PC-3 (cell line): ENCODE measurements at places on chromosomes 2 and 18. TPM values are rescaled to one million over a fixed set of nuclear protein-coding genes. Genes with fewer than 3 reads are reported as not detected.

GRCh38 chr2:60353863-60354262, 199.6 kb downstream of the BCL11A start:
- no peak for DNase-seq
- H3K27me3 ChIP-seq: peaks cover 39% of the 10 kb centered on the region; the same call in 1 of the 2 replicates
- H3K27ac ChIP-seq: no peak overlapping the region
- no peaks in the 10 kb centered on the region for H3K36me3 ChIP-seq
- H3K4me1 ChIP-seq: no peaks in the 10 kb centered on the region

GRCh38 chr2:173288561-173288960, 66.1 kb upstream of the CDCA7 start:
- H3K27ac ChIP-seq: no peak overlapping the region
- peaks cover 5% of the 10 kb centered on the region; the same call in 1 of the 2 replicates for H3K4me1 ChIP-seq
- no peaks in the 10 kb centered on the region for H3K36me3 ChIP-seq
- DNase-seq: peak; percentile 65

- no peak overlapping the region for H3K4me3 ChIP-seq
- H3K4me1 ChIP-seq: no peaks in the 10 kb centered on the region
- DNase-seq: no peak
Measured at GRCh38 chr2:167818521-167818920, 428.9 kb downstream of the STK39 start.

DNA sequence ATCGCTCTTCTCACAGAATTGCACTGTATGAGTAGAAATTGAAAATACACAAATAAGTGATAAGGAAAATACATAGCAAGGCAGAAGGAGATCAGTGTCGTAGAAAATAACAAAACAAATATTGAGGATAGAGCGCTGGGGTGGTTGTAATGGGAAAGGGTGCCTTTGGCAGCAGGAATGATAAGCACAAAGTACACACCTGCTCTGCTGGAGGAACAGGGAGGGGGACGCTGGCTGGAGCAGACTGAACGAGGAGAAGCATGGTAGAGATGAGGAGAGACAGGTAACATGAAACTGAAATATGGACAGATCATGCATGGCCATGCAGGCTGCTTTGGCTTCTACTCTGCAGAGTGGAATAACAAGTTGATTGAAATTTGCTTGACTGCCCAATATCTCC, 181.2 kb upstream of the FSHR start:
- H3K36me3 ChIP-seq: no peaks in the 10 kb centered on the region
- no peaks in the 10 kb centered on the region for H3K4me1 ChIP-seq
- H3K27ac ChIP-seq: no peak overlapping the region
- DNase-seq: no peak
- no peaks in the 10 kb centered on the region for H3K27me3 ChIP-seq

DNA sequence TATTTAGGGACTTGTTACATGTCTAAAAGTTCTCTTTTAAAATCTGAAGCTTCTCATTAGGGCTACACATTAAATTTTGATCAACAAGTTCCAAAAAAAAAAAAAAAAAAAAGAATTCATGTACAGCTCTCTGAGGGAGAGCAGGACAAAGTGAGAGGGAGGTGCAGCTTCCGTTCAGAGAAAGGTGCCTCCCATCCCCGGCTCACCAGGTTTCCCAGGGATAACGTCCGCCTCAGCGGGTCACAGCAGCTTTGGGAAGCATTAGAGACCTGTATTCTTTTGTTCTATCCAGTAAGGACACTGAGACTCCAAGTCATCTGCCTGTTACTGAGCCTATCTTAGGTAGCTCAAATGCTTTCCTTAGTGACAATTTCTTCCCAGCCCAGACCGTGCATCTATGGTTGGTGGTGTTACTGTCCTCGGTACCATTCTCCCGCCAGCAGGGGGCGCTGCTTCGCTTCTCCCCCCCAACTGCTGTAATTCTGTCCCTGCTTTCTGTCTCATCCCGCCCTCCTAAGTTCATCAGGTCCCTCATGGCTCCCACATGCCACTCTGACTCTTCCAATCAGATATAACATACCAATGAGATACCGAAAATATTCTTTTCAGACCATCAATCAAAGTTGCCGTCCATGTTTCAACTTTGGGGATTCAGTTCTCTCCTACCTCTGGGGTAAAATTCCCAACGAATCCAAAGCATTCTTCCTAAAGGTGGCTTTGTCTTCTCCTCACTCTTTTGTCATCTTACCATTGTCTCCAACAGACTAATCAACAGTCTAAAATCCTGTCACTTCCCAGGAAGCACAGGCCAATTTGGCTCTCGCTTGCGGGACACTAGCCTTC, 466.5 kb downstream of the METTL4 start:
- no peaks in the 10 kb centered on the region for H3K36me3 ChIP-seq
- no peaks in the 10 kb centered on the region for H3K27me3 ChIP-seq
- 0 out of 2 replicates have a peak, but pooled peaks cover 7% of the 10 kb centered on the region for H3K4me1 ChIP-seq
- no peak overlapping the region for H3K27ac ChIP-seq
- peak; percentile 64 for DNase-seq

DNA sequence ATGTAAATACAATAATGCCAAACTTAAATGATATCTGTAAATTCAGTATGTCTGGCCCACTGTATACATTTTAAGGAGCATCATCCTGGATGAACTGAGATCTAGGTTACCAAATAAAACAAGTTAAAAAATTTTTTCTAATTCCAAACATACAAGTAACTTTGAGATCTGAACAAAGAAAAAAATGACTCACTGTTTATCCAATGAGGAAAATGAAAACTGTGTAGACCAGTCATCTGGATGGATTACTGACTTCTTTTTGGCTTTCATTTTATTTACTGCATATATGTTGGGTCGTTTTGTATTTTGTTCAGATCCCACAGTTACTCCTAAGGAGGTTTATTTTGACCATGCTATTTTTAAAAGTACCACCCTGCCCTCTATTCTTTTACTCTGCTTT, 189.8 kb downstream of the RBM43 start:
- DNase-seq: peak; percentile 43
- no peak overlapping the region for H3K27ac ChIP-seq
- no peaks in the 10 kb centered on the region for H3K36me3 ChIP-seq
- peaks cover 18% of the 10 kb centered on the region for H3K4me1 ChIP-seq

The IL1RL1 gene
- total RNA-seq: 4.9 and 5.7 TPM in 2 replicates

The SPP2 gene
- not detected in 2 replicates for total RNA-seq
